ENCODE measurements at places on chromosomes 12 and 14.

DNA sequence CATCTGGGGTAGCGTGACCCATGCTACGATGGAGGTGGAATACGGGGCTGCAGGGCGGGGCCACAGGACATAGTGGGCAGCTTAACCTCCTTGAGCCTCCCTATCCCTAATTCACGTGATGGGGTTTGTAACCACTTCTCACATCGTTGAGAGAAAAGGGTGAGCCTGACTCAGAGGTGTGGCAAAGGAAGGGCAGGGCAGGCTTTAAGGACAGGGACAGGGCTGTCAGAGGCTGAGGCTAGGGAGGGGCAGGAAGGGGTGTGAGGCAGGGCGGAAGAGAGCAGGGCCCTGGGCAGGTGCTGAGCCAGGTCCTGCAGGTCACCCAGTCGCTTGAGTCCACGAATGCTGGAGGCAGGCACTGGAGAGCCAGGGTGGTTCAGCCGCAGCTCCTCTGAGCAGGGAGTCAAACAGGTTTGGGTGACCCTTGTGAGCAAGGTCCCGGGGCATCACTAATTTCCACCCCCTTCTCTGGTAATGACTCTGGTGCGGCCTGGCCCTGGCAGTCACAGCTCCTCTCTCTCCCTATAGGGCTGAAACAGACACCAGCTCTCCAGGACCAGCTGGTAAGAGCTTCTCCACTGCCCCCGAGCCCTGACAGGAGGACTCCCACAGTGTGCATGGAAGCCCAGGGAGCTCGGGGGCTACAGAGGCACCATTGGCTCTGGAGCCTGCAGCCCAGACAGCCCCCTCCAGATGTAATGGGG is 7.5 kb upstream of the AQP2 start:
- DNase-seq, result no peak

DNA sequence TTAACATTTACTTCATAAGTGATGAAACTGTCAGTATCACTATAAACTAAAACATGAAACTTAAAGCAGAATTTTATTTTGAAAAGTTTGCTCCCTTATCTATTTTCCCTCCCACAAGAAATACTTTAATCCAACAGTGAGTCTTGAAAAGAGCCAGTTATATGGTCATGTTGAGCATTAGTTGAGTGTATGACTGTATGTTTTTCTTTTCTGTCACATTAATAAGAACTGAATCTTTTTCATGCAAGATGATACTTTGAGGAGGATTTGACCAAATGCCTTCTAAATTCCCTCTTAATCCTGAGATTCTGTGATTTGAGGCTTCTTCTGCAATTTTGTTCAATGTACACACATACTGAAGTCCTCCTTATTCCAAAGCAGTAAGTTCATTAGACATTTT is 33.7 kb upstream of the YARS2 start:
- no peak for DNase-seq

GRCh38 chr12:104510873-104511440 is 54.2 kb downstream of the CHST11 start:
- DNase-seq, result no peak

DNA sequence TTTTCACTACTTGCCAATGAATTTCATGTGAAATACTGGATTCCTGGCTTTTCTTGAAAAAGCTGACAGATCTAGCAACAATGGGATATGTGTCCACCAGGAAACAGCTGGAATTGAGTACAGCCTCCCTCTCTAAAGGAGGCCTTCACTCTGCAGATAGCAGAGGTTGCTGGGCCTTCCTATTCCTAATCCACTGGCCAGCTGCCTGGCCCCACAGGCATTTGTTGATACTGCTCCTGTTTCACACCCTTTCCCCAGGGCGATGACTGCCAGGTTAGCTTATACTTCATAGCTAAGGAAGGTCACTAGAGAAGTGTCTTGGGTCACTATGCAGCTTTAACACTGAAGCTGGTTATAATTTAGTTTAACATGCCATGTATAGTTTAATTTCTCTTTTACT is 87.5 kb upstream of the PDZRN4 start:
- no peak for DNase-seq

- no peak for DNase-seq
Observed at GRCh38 chr12:39272871-39273655, 169.9 kb downstream of the KIF21A start.

DNA sequence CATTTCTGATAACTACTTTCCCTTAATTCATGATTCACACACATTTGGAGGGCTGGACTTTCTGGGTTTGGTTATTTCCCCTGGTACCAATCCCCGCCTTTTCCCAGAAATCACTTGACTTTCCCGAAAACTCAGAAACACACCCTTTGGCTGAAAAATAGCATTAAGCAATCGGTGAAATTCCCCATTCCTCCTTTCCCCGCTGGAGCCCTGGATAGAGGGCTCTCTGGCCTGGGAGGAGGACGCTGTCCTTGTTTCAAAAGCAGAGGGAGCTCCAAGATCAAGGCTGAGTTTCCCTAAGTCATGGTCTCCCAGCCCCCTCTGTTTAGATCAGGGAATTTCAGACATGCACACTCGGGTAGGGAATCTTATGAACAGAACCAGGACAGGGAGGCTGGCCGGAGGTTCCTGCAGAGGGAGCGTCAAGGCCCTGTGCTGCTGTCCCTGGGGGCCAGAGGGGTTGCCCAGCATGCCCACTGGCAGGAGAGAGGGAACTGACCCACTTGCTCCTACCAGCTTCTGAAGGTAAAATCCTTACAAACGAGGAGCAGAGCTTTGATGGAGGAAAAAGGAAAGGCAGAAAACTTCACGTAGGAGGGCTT is at the start of gene C1S:
Gene C1S, plus strand, starts transcription at position 366 of the 602 bp plus-strand sequence. CDS start 1,195 bp downstream, outside the sequence.
- no peak for DNase-seq

- no peak for DNase-seq
Observed at GRCh38 chr12:48717252-48717695, 767 bp upstream of the CCNT1 start.
